ENCODE measurements at places on chromosomes 1 and 21.

DNA sequence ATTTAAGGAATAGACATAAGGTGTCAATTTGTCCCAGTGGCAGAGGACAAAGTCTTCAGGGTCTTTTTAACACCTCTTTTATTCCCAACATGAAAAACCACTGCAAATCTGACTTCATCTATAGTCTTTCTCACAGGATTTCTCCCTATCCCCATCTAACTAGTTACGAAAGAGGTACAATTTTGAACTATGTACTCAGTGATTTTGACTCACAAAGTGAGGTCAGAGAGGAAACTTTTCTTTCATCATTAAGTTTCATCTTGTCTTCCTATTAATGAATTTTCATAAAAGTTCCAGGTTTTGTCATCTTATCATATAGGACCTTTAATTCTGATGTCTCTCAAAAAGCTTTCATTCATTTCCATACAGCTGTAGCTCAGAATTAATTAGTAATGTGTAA lies 63.3 kb downstream of the ASH1L start:
- no peak for DNase-seq

DNA sequence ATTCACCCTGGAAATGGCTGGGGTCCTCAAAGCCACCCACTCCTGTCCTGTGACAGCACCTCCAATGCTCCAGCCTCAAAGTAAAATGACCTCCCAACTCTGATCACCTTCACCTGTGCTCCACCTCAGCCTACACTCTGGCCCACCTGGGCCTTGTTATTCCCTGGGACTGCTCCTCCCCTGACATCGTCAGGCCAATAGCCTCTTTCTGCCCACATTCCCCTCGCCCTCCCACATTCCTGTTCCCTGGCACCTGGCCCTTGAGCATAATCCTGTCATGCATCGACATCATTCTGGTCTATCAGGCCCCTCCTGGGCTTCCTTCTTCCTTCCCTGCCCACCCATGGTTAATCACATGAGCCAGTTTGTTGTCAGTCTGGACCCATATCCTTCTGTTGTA lies 13.2 kb upstream of the BCAR3 start:
- DNase-seq = no peak

GRCh38 chr1:206770531-206771337 lies at the start of gene IL19:
TSS of gene IL19 (plus strand) at chr1:206770773. CDS start at chr1:206836663, 65,890 bp downstream.
- DNase-seq = no peak

- DNase-seq = no peak
These were observed 35.8 kb upstream of the H6PD start for GRCh38 chr1:9198538-9199361.

DNA sequence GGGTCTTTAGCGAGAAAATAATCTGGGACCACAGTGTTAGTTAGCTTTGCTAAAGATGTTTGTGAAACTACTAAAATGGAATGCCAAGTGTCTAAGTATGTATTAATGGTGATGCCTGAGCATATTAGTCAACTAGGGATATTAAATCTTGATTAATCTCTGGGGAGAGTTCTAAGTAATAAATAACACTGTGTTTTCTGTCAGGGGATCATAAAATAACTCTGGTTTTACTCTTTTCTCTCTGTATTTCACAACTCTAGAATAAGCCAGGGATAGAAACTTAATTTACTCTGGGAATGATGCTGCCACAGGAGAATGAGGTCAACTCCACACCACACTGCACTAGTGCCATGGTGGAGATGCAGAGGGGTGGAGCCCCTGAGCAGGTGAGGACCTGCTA lies 399.2 kb downstream of the PTBP2 start:
- no peak for DNase-seq

GRCh38 chr1:9651565-9652378 lies at the start of gene PIK3CD:
TSS of gene PIK3CD (plus strand) at chr1:9651731. CDS start at chr1:9710456, 58,725 bp downstream.
- no peak for DNase-seq

DNA sequence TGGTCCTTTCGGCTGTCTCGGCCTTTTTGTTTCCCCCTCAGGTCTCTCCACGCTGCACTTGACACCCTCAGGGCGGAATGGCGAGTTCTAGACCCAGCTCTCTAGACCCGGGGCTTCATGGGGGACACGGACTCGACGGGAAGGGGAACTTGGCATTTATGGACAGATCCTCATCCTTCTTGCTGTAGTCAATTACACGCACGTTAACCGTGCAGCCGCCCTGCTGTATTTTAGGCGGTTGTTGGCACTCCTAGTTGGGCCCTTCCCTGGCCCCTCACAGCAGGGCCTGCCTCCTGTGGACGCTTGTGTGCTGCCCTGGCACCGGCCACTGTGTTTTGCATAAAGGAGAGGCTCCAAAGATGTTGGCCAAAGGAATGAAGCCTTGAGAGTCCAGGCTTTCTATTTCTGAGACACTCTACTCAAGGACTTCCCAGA lies 558 bp upstream of the BTG3 start:
- no peak for DNase-seq

DNA sequence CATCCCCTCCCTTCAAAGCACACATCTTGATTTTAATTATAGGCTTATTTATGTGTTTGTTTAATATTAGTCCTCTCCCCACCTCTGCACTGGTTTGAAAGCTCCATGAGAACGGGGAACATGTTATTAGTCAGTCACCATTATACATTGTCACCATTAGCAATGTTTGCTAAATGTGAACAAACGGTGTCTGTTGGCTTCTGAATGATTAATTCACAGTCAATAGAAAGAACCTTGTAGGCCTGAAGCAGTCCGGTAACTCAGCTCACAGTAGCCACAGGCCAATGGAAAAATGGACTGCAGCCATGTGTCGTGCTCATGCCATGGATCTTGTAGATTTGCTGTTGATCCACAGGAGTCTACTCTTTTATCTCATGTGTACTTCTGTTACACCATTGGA lies 49.7 kb upstream of the NHLH2 start:
- DNase-seq = no peak

DNA sequence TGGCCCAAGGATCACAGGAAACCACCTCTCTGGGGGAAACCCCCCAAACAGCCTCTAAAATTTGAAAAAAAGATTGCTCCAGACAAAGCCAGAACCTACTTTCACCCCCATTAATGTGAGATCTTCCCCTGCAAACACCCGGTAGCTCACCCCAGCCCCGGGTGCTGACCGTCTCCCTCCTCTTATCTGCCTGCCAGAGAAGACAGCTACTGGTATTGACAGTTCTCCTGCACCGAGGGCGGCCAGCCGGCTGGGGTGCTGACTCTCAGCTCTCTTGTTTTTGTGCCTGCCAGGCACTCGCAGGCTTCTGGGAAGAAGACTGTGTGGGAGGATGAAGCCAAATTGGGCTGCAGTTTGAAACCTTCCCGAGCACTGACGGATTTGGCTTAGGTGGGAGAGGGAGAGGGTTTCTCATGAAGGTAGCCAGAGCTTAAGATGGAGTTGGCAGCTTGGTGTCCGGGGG lies 48.2 kb downstream of the RASSF5 start:
- no peak for DNase-seq

GRCh38 chr1:86868477-86868876 lies 45.4 kb downstream of the SELENOF start:
- DNase-seq = no peak

DNA sequence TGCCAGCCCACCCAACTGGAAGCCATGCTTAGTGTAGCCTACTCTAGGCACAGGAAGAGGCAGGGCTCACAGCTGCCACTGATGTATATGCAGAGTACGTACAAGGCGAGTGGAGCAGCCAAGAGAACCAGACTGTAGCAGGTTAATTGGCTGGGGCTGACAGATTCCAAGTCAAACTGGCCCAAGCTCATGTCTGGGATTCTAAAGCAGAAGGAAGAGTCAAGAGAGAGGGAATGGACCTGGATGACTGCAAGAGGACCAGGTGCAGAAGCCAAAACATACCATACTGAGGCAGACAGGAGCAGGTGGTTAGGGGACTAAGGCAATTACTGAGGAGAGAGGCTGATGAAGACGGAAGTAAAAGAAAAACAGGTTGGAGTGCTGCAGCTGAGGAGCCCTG lies 51.3 kb upstream of the LRRN2 start:
- no peak for DNase-seq

DNA sequence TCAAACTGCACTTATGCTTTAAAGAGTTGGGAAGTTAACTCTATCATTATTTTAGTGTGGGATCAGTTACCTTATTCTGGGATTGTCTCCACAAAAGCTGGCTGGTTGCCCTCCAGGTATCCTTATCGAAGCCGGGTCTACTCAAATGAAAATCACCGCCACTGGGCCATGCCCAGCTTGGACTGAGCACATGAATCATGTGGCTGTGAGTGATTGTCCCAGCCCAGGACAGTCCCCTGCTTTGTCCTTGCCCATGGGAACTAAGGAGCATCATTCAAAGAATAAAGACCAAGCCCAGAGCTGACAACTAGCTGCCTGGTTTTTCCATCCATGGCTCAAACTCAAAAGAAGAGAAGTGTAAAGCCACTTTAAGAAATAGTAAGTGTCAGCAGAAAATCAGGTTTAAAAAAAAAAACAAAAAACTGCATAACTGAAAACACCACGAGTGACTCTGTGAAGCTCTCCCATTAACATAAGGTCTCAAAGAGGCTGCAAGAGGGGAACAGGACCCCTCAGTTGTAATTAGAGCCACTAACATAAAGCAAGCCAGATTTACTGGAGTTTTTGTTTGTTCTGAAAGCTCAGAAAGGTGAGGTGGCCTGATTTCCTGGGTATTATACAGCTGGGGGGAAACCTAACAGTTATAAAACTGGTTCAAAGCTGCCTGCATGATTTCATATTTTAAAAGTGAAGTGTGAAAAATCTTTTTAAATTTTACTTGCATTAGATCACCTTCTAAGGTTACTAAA lies 91.5 kb downstream of the KIF14 start:
- no peak for DNase-seq

GRCh38 chr1:209749205-209749604 lies 6.6 kb upstream of the TRAF3IP3 start:
- no peak for DNase-seq

DNA sequence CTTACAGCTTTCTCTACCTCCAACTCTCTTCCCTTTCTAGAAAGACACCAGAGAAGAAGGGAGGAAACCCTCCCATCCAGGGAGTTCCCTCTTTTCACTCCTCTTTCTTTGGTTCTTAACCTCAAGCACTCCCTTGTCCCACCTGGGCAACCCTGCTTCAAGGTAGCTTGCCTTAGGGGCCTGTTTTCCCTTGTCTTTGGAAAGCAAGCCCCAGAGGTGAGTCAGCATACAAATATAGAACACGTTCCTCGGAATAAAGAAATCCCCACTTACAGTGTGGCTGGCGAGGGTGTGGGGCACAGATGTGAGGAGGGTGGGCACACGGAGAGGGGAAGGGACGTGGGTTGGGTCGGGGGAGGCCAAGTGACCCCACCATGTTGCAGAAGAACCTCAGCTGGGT lies 26.1 kb upstream of the KCNE2 start:
- DNase-seq = no peak

DNA sequence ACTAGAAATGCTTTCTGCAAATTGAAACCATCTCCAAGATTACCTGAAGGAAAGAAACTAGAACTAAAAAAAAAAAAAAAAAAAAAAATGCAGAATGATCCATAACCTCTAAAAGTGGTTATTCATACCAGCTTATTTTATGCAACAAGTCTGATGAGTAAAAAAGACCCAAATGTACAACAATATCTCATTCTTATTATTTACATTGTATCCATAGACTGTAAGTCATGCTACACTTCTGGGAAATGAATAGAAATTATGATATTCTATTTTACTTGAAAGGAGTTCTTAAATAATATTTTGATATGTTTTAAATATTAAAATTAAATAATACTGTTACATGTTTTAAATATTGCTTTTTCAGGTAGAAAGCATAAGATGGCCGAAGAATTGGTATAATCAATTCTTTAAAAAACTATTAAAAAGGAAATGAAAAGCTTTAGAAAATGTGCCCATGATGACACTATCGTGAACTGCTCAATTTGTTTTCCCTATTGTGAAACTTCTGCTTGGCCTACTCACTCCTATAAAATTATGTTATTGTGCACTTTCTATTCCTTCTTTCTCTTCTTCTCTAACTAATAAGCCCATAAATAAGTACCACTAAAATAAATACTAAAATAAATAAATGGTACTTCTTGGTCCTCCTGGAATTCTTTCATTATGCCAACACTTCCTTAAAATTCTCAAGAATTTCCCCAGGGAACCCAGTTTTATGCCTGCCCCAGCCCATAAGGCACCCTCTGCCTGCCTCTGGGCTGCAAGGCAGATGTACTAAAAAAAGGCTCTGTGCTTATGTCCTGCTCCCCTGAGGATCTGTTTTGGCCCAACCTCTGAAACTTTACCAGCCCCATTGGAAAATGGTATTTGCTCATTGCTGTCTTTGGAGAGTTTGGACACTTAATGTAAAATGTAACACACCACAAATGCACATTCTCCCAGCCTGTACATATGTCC lies 18.1 kb downstream of the SAMSN1 start:
- DNase-seq = no peak

GRCh38 chr1:40107290-40107959 lies 10.4 kb upstream of the PPT1 start:
- DNase-seq = no peak

GRCh38 chr1:19815801-19816736 lies 986 bp upstream of the RNF186 start:
- no peak for DNase-seq

DNA sequence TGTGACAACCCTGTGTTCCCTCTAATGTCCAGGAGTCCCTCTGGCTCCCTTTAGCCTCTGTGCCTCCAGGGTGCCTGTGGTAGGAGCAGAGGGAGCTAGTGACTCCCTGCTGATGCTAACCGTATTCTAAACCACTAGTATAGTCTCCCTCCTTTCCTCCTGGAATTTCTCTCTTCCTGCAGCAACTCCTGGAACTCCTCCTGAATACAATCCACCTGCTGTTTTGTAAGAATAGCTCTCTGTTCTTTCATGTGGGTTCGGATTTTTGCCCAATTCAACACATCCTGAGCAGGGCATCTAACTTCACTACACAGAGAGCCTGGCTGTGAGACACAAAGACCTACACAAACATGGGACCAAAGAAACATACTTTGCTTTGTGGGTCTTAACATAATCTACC lies 107.9 kb downstream of the RUNX1 start:
- DNase-seq = no peak

GRCh38 chr21:38820471-38821239 lies 14.9 kb downstream of the ETS2 start:
- no peak for DNase-seq
